Amniotic epithelial cell (primary cell): ENCODE measurements at places on chromosomes 7 and 10.

- no peak for DNase-seq
These were observed 46.7 kb upstream of the TEX47 start for GRCh38 chr7:88842201-88842600.

DNA sequence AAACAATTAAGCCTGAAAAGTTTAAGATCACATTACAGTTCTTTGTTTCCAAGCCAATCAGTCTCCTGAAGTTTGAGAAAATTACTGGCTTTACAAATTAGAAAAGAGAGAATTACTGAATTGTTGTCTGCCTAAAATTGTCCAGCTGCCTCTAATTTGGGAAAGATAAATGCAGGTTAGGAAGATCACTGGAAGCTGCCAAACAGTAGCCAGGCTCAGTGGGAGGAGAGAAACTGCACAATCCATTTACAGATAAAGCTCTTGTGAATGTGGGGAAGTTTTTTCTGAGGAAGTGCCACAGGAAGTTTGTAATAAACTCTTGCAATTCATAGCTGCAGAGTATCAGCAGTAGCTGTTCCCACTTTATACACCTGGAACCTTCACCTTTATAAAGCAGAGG is 100.7 kb downstream of the IQUB start:
- DNase-seq: peak; percentile 20

- no peak for DNase-seq
These were observed 12.0 kb upstream of the PURB start for GRCh38 chr7:44897309-44897708.

DNA sequence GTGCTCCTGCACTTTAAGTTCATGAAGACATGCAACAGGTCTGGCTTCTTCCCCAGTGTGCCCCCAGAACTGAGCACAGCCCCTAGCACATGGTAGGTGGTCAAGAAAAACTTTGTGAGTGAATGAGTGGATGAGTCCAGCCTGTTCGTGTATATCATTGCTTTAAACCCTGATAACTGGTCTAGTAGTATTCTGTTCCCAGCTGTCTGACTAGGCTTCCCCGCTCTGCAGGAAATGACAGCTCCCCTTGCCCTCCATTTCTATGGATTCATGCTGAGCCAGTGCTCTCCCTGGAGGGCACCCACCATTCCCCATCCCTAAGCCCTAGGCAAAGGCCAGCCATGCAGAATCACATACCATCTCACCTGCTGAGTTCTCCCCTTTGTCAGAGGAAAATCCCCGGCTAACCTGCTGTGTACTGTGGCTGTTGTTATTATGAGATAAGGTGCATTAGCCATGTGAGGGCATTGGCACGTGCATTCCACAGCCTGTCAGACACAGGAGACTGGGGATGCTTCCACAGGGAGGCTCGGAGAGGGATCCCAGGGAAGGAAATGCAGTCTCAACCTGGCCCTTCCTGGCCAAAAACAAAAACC is 698.9 kb downstream of the GRID1 start:
- no peak for DNase-seq

GRCh38 chr7:116630932-116631671 is 40.9 kb upstream of the MET start:
- DNase-seq: peak; percentile 80

DNA sequence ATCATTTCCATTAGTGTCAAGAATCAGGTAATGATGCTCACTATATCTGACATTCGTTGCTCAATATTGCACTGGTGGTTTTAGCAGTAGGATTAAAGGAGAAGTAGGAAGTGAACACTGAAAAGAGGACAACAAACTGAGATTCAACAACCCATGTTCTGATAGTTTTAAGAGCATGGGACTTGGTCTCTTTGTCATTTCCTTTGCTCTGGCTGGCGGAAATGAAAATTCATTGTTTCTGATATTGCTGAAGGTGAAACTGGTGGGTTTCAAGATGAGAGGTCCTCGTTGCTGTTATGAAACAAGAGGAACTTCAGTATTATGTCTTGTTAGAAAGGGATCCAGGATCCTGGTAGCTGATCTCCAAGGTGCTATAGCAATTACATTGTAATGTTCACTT is 129.0 kb downstream of the DNAH11 start:
- no peak for DNase-seq

DNA sequence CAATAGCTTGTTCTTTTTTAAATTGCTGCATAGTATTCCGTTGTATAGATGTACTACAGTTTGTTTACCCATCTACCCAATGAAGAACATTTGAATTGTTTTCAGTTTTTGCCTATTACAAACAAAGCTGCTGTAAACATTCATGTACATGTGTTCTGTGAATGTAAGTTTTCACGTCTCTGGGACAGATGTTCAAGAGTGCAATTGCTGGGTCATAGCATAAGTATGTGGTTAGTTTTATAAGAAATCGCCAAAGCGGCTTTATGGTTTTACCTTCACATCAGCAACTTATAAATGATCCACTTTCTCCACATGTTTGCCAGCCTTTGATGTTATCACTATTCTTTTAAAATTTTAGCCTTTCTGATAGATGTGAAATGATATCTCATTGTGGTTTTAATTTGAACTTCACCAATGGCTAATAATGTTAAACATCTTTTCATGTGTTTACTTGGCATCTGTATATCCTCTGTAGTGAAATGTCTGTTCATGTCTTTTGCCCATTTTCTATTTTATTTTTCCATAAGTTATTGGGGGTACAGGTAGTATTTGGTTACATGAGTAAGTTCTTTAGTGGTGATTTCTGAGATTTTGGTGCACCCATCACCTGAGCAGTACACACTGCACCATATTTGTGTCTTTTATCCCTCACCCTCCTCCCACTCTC is 73.5 kb downstream of the TBXAS1 start:
- no peak for DNase-seq

GRCh38 chr7:40682696-40683095 is 547.9 kb downstream of the SUGCT start:
- no peak for DNase-seq

GRCh38 chr10:108970016-108970415 is 953.3 kb downstream of the XPNPEP1 start:
- DNase-seq: peak; percentile 69

DNA sequence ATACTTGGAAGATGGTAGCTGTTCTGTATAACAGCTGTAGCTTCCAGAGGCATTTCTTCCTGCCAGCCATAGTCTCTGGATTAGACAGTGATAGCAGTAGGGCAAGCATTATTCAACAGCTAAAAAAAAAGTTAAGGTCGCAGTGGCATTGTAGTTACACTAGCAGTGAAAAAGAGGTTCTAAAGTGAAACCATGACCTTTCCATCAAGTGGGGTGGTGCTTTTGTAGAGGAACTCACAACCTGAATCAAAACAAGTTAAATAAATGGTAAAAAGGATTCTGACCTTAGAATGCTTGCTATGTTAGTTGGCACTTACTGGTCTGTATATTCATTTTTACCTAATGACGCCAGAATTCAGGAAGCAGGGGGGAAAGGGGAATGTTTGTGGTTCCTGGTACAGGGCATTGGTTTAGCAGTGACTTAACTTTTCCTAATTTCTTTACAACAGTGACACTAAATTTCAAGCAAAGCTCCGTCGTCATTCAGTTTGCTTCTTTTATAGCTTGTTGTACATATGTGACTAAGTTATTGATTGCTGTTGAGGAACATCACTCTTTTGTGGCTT is 55.0 kb downstream of the GBF1 start:
- DNase-seq: peak; percentile 79

- DNase-seq: no peak
These were observed 56.6 kb upstream of the RAB18 start for GRCh38 chr10:27447540-27447939.

GRCh38 chr10:62045765-62046521 is 144.4 kb downstream of the ARID5B start:
- peak; percentile 98 for DNase-seq

DNA sequence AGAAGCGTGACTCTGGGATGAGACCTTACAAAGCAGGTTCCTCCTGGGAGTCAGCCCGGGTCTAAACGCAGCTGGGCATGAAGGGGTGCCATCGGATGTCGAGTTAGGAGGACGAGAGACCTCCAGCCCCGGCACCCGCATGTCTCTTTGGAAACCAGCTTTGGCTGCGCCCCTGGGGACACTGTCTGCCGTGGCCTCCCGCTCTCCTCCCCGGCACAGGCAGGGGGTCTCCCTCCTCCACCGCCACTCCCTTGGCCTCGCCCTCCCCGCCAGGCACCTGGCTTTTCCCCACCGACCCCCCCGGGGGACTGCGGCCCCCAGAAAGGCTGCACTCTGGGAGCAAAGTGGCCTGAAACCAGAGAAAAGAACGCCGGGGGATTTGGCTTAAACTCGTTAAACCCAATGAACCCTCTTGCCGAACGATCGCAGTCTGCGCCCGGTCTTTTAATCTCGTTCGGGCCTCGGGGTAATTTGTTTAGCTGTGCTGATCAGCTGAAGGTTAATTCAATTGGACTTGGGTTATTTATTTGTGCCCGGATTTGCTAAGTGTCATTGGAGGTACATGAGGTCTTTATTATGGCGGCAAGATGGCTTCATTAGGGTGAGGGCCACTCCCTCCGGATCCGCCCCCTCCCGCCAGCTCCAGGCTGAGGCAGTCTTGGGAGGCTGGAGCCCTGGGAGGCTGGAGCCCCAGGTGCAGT is 16.4 kb upstream of the PSMG3 start:
- no peak for DNase-seq

- no peak for DNase-seq
These were observed 1047.6 kb upstream of the AUTS2 start for GRCh38 chr7:68550635-68551034.

DNA sequence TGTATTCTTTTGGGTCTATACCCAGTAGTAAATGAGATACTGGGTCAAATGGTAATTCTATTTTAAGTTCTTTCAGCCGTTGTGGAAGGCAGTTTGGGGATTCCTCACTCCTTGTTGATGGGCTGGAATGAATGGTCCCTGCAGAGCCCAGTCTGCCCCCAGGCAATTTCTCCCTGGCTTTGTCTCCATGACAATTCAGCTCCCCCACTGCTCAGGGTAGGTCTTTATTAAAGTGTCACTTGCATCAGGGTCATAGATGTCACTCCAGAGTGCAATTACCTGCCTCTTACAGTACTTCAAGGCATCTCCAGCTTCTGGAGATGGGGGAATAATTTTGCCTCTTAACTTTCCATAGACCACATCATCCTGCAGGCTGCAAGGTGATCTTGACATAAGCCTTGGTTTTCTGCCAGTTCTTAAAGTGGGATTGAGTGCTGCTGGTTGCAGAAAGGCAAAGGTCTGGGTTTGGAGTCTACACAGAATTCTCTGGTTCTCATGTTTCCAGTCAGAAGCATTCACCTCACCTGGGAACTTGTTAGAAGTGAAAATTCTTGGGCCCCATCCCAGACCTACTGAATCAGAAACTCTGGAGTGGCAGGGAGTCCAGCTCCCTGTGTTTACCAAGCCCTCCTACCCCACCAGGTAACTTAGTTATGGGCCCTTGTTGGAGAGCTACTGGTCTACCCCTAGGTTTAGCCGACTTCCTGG is 442.4 kb downstream of the GALNT17 start:
- no peak for DNase-seq

DNA sequence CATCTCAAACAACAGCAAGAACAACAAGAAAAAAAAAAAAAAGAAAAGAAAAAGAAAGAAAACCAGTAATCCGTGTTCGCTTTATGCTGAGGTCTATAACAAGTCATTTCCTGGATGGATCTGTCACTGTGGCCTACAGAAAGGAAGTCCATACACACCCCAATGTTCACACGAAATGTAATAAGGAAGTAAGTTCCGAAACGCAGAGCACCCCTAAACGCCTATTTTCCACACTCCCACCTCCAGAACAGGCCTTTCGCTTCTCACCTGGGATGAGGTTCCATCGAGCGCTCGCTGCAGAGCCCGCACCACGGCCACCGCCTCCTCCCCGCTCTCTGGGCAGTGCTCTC is 735 bp downstream of the ZNF394 start:
- no peak for DNase-seq

DNA sequence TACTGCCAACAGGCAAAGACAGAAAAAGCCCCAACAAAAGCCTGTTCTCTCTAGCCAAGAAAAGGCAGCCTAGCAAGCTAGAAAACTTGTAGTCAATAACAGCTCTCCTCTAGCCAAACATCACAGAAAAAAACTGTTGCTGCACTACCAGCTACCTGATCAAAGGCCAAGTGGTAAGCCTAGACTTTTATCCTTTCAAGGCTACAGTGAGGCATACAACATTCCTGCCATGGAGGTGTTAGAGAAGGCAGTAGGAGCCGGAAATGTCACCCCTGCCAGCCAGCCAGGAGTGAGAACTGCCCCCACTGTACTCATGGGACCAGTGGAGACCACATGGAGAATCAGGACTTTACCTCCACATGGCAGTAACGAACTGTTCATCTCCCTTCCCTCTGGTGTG is 31.2 kb downstream of the CCDC126 start:
- no peak for DNase-seq

GRCh38 chr7:25369786-25370185 is 141.5 kb upstream of the NPVF start:
- DNase-seq: no peak

DNA sequence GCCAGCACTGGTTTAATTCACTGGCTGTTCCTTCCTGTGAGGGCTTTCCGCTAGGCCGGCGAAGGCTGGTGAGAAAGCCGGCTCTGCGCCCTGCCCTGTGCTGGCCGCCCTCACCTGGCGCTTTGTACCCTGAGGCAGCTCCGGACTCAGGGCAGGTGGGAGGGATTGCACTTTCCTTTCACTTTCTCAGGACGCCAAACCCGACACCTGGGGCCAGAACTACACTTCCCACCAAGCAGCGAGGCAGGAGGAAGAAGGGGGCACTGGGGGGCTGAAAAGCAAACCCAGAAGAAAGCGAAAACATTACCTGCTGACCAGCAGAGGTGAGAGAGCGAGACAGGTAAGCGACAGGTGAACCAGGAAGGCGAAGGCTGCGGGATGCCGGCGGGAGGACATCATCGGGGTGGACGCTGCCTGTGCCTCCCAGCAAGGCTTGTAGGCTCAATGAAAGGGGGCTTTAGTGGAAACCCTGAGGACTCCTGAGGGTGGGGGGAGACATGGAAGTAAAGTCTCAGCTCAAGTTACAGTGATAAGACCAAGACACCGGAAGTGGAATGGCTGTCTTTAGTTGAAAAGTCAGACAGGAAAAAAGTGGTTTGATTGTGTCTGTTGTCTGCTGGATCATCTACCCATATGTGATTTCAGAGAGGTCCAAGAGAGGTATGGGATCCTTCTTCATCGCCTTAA is at the start of gene RAB19:
TSS of gene RAB19 (plus strand) at position 181 of the 687 bp plus-strand sequence. CDS start 3,589 bp downstream, outside the sequence.
- DNase-seq: no peak

DNA sequence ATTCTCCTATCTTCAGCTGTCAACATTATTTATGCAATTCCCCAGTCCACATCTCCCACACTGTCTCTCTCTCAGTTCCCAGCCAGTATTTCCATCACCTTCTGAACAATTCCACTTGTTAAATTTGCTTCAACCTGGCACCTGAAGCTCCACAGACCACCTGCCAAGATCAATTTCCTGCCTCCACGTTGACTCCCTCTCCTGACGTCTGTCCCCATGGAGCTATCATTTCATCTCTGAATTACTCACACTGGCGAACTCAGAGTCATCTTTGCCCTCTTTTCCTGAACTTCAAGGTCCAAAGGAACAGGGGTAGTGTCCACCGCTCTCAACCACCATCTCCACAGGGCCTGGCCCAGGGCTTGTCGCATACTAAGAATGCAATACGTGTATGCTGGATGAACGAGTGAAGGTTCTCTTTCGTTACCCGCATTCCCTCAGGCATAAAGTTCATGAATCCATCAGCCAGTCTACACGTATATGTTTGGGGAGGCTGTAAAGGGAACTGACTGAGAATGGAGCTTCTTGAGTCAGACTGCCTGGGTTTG is 183.3 kb downstream of the JCAD start:
- DNase-seq: peak; percentile 37

GRCh38 chr10:102647443-102648268 is 3.4 kb downstream of the TRIM8 start:
- DNase-seq: no peak

GRCh38 chr7:27316311-27316710 is 73.7 kb downstream of the EVX1 start:
- DNase-seq: no peak

GRCh38 chr7:149817301-149817771 is 20.8 kb upstream of the ZNF862 start:
- no peak for DNase-seq
